AG08396 (cell line): ENCODE measurements at places on chromosomes 4 and X.

GRCh38 chr4:81498551-81499099 is 26.9 kb upstream of the RASGEF1B start:
- no peak for DNase-seq

DNA sequence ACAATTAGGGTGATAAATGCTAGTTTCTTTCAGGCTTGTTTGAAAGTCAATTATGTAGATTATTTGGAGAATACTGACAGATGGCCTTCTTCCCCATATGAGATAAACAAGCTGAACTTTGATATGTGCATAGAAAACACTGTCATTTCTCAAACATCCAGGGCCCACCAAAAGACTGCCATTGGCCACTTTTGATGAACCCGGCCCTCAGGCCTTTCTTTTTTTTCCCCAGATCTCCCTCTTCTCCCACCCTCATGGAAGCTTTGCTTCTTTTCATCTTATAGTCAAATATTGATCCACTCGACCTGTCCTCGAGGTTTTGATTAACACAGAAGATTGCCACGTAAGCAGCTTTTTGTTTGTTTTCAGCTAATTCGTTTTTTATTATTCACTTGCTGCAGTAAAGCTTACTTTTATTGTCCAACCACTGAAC is 377.4 kb downstream of the SMARCA1 start:
- no peak for DNase-seq

GRCh38 chrX:107154787-107155620 is 36.4 kb upstream of the RBM41 start:
- no peak for DNase-seq

GRCh38 chr4:113621633-113622032 is 139.9 kb downstream of the CAMK2D start:
- no peak for DNase-seq
